ENCODE measurements at places on chromosomes 5 and 9. TPM values are rescaled to one million over a fixed set of nuclear protein-coding genes. Genes with fewer than 3 reads are reported as not detected.

- no peak for DNase-seq
Observed at GRCh38 chr9:112531666-112532282, 45.1 kb downstream of the KIAA1958 start.

- no peak for DNase-seq
Observed at GRCh38 chr9:120905315-120906164, 21.1 kb downstream of the TRAF1 start.

Gene SLC46A2
- not detected for total RNA-seq

Gene SOHLH1
- not detected for total RNA-seq

GRCh38 chr5:38451074-38451725, 105.2 kb downstream of the LIFR start:
- no peak for DNase-seq
